ENCODE measurements at places on chromosomes 3 and 15.

DNA sequence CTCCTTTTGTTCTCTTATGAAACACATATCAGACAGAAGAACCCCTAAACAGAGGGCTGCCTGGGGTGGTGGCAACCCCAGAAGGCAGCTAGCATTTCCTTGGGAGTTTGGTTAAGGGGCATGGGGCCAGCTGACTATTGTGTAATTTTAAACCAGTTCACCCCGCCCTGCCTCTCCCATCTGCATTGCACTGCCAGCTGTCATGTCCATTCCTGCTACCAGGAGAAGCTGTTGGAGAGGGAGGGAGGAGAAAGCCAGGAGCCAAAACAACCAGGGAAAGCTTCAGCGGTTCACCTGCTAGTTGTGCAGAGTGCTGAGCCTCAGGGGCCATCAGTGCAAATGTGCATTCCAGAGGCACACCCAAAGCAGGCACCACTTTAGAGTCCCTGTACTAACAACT, 47.6 kb upstream of the ATP1B3 start:
- no peak for DNase-seq

GRCh38 chr3:45779746-45780735, 16.3 kb downstream of the SLC6A20 start:
- DNase-seq: no peak

DNA sequence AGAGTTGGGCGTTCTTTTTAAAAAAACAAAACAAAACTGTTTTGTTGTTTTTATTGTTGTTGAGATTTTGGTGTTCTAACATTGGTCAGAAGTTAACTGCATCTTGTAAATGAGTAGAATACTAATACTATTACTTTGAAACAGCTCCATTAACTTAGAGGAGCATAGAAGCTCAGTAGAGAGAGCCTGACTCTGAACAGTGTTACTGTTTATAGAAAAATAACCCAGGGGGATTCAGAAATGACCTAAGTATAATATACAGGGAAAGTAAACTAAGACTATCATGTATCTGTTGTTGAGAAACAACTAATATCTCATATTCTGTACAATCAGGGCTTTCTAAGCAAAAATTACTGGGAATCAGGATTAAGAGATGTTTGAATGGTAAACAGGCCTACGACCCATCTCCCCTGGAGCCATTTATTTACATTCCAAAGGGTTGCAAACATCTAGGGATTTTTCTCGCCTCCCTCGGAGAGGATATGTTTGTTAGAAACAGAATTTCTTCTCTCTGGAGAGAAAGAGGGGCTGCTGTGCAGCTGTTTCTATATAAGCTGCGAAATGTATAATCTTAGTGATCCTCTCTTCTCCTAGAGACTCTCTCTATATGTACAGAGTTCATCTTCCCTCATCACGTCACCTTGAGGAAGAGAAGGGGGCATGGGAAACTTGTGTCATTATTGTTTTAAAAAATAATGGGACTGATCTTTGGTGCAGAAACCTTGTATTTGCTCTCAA, 827.5 kb upstream of the DPPA4 start:
- DNase-seq: no peak

DNA sequence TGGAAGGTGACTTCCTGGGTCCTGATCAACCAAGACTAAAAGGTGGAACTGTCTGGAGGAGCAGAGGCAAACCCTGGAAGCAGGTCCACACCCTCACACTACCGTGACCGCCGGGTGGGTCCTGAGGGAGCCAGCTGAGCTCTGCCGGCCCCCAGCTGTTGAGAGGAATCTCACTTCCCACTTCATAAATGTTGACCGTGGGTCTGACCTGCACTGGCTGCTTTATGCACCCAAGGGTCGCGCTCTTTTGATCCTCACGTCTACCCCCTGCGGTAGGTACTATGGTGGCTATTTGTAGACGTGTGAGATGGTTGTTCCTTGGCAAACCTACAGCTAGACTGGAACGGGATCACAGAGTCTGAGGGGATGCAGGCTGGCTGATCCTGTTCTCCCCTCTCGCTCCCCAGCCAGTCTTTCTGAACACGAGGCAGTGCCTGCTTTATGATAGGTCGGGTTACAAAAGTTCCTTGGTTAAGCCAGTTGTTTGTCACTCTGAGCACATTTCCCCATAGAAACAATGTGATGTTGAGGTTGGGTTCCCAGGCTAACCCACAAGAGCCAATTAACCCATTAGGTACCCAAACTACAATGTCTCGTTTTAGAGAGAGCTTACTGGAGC, 113.0 kb upstream of the ETV5 start:
- DNase-seq: no peak

DNA sequence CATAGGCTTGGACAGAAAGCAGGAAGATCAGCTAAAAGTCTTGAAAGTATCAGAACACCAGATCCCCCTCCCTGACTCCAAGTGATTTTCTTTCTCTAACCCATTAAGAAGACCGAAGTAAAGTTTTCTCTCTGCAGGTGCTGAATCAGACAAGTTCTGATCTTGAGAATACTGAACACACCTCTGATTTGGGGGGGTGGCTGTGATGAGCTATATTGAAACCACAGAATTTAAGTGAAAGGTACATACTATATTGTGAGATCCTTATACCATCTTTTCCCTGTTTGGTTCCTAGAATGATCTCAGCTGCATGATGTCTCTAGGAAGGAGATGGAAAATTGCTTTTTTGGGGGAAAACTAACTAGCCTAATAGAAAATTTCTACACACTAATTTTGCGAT, 196.0 kb downstream of the DIPK2A start:
- DNase-seq: no peak

DNA sequence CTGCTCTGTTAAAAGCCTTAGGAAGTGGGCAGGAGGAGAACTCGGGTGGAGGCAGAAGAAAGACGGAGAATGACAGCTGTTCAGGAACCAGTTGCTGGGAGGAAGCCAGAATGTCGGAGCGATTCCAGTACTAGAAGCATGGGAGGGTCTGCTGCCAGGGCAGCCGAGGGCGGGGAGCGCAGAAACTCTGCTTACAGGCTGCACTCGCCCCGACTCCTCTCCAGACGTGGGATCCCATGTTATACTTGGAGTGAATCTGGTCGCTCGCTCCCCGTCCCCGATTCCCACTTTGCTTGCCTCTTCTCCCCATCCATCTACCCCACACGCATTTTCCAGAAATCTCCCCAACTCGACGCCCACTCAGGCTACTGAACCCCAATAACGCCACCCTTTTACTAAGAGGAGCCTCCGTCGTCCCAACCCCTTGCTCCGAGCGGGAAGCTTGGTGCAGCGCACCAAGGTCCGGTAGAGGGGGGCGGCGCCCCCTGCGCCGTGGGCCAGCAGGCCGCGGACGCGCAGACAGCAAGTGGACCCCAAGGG, 665 bp downstream of the GATM start:
- peak; percentile 26 for DNase-seq

DNA sequence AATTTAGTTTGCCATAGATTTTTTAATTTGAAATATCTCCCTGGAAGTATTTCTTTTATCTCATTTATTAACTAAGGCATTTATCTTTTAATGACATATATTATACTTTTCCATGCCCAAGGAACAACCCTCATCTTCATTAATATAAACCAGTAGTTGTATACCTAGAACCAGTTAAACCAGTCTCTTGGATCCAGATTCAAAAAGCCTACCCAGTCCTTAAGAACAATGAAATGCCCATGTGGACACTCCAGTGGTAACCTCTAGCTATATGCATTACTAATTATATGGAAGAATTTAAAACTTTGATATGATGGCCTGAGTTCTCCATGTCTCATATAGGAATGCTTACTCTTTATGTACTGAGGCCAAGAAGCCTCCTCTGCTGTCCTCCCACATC, 4.8 kb downstream of the SIDT1 start:
- no peak for DNase-seq

DNA sequence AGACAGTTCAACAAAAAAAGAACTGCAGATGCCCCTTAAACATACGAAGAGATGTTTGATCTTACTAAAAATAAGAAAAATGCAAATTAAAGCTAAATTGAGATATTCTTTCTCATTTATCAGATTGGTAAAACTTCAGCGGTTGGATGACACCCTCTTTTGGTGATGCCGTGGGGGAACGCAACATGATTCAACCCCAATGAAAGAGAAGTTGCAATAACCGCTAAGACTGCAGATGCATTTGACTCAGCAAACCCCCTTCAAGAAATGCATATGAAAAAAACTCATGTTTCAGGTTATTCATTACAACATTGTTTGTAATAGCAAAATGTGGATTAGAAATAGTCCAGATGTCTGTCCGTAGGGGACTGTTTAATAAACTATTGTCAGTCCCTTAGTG, 3.6 kb downstream of the KLHL6 start:
- DNase-seq: no peak

- no peak for DNase-seq
Measured at GRCh38 chr15:60975952-60976351, 253.2 kb downstream of the RORA start.

DNA sequence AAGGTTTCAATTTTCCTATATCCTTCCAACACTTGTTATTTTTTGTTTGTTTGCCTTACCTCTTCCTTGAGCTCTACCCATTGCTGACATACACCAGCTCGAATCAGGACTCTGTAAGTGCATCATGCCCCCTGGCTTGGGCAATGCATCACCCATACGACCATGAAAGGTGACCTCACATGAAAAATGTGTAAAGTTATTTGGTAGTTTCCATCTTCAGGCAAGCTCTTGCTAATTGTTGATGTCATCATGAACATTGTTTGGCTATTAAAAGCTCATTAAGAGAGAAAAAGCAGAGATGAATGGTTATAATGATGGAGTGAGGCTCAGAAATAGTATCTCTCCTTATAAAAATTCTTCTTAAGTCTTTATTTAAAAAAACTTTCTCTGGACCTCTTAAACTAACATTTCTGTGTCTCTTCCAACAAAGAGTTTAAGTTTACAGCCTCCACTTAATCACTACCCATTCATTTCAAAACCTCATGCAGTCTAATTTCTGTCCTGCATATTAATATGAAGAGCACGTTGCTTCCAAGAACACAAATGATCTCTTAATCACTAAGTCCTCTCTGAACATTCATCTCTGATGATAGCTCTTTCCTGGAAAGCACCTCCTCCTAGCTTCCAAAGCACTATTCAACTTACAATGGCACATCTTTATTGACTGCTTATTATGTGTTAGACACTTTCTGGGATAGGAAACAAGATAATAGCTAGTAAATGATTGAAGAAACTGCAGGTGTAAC, 236.3 kb downstream of the NFKBIZ start:
- DNase-seq: no peak

DNA sequence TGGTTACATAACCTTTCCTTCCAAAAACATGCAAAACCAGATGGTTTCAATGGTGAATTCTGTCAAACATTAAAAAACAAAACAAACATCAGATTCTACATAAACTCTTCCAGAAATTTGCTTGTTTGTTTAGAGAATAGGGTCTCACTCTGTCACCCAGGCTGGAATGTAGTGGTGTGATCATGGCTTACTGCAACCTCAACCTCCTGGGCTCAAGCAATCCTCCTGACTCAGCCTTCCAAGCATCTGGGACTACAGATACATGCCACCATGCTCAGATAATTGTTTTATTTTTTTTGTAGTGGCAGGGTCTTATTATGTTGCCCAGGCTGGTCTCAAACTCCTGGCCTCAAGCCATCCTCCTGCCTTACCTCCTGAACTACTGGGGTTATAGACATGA, 36.1 kb downstream of the FBXL2 start:
- no peak for DNase-seq

- no peak for DNase-seq
Measured at GRCh38 chr15:81783586-81783985, 262.2 kb downstream of the MEX3B start.

- no peak for DNase-seq
Measured at GRCh38 chr3:36881735-36882134, 63.1 kb downstream of the TRANK1 start.

GRCh38 chr15:56815247-56815646, 81.9 kb upstream of the ZNF280D start:
- DNase-seq: no peak

DNA sequence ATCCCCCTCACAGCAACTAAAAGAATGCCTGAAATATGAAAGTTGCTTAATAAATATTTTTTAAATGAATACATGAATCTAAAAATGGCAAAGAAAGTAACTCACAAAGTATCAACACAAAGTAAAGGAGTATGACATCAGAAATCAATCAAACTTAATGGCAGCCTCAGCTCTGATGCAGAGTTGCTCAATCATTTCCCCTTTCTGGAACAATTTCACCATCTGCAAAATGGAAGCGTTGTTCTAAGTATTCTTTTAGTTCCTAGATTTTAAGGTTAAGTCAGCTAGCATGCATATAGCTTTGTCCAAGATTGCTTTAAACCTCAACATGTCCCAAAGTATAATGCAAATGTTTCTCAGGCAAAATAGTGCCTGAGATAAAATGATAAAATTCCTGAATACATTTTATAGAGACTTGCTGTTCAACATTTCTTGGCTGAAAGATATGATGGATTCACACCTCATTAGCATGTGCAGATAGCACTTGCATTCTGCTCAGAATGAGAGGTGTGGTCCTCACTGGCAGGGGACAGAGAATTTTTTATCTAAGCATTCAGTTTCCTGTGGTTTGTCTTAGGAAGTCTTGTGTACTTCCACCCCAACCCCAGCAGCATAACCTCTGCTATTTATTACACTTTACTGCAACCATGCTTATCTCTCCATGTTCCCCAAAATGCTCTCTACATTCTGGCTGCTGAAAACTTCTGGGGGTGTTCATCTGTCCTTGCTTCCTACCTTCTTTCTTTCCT, 429.3 kb downstream of the GRM7 start:
- no peak for DNase-seq

- no peak for DNase-seq
Measured at GRCh38 chr3:58608648-58609047, 31.5 kb upstream of the FAM107A start.

- DNase-seq: no peak
Measured at GRCh38 chr3:25430287-25430934, 2.3 kb downstream of the RARB start.

- no peak for DNase-seq
Measured at GRCh38 chr3:42094691-42095391, 3.7 kb downstream of the TRAK1 start.

GRCh38 chr3:118380576-118380975, 654.1 kb downstream of the IGSF11 start:
- no peak for DNase-seq

GRCh38 chr3:42655331-42655888, 1.9 kb downstream of the ZBTB47 start:
- DNase-seq: no peak

DNA sequence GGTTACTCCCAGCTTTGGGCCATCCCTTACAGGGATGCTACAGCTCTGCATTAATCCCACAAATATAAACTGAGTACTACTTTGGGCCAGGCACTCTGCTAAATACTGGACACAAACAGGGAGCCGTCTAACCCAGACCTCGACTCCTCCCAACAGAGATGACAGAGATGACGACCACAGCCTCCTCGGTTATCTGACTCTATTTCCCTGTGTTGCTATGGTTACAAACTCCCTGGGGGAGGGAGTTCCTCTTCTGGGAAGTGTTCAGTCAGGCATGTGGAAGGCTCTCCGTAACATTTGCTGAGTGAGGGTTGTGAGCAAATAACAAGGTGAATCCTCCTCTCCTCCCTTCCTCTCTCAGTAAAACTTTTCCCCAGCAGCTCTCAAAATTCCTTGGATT, 6.7 kb upstream of the CMTM7 start:
- no peak for DNase-seq

- DNase-seq: no peak
Measured at GRCh38 chr15:45116482-45117307, 2.6 kb downstream of the DUOXA2 start.

All from caudate nucleus (tissue), 63 donors.